SW 1271 (cell line): ENCODE measurements at places on chromosomes 1 and 21.

- no peak for DNase-seq
Measured at GRCh38 chr1:234913771-234914170, 214.9 kb downstream of the TOMM20 start.

- DNase-seq: no peak
Measured at GRCh38 chr21:38297871-38298270, 41.1 kb downstream of the KCNJ15 start.

- no peak for DNase-seq
Measured at GRCh38 chr21:29172282-29172681, 41.8 kb downstream of the MAP3K7CL start.

DNA sequence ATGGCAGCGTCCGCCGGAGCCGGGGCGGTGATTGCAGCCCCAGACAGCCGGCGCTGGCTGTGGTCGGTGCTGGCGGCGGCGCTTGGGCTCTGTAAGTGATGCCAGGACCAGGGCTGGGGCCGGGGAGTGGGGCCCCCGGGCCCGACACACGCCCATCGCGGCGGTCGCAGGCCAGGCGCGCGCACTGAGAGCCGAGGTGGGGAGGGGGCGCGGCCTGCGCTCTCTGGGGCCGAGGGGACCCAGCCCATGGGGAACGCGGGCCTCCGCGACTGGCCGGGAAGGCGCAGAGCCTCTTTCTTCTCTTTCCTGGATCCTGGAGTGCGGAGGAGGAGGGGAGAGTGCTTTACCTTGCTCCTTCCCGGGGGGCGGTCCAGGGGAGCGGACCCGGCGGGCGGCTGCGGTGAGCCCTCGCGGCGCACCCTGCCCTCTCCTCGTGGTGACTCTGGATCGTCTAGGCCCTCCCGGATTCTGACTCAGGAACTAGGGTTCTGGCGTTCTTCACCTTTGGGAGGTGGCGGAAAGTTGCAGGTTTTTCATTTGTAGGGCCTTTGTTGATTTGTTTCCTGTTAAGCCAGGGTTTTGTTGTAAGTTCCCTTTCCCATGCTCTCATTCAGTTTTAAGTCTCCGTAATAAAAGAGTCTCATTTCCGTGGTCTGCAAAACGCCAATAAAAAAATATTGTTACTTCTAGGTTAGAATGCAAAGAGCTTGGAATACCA is 529 bp downstream of the MPZL1 start:
- no peak for DNase-seq

DNA sequence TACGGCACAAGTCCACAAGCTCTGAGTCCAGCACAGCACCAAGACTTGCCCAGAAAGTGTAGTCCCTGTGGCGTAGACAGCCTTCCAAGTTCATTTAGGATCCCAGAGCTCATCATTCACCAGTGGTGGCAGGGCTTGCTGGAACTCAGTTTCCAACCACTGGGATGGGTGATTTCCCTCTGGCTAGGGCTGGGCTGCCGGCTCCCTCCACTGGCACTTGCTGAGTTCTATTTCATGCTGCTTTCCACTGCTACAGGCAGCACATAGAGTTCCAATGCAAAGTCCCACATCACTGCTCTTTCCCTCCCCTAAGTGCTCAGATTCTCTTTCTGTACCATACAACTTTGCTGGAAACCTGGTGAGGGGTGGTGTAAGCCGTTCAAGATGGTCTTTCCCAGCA is 510.3 kb upstream of the TMPRSS15 start:
- no peak for DNase-seq
